Activated T-cell treated with anti-CD3 and anti-CD28 coated beads, Interleukin-2, amount 50 U/mL, for 72 hours (primary cell): ENCODE measurements at places on chromosomes 11 and 22.

- DNase-seq: no peak
Observed at GRCh38 chr11:10164621-10165020, 129.4 kb downstream of the SBF2 start.

- no peak for DNase-seq
Observed at GRCh38 chr22:38565441-38565840, 4.5 kb downstream of the DMC1 start.

DNA sequence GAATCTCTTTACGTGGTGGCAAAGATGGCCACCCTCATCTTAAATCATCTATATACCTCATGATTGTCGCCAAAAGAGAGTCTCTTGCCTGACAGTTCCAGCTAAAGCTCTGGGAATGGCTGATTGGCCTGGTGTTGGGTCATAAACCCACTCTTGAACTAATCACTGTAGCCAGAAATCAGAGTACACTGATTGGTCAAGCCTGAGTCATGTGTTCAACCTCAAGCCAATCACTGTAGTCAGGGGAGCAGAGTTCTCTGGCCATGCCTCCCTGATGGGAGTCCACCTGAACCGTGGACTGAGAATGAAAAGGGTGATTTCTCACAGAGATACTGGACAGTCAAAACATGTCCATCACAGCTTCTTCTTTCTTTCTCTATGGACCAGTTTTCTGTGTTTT, 45.8 kb downstream of the RCN1 start:
- DNase-seq: no peak

DNA sequence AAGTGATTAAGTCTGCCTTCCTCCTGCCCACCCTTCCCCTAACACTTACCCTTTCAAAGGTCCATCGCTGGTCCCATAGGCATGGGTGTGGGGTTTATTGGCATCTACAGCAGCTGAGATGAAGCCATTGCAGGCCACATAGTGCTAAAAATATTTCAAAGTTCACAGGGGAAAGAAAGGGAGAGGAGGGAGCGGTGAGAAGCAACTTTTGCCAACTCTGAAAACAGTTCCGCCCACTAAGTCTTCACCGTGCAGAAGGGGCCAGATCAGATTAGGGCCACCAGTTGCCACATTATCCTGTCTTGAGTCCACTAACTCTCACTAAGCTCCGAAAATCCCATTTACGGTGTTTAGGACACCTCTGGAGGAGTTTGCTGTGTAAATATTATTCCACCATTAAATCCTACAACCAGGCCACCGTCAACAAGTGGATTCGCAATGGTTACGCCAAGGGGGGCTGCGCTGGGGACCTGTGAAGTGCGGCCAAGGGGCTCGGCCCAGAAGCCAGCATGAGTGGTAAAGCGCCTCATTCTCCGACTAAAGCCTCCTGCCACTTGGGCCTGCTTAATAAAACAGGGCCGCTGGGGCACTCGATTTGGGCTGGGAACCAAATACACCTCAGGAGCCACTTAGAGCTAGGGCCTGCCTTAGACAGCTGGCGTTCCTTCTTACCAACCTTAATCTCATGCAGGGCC, 534.9 kb downstream of the MIAT start:
- no peak for DNase-seq

GRCh38 chr11:7457211-7457610, 28.1 kb upstream of the OLFML1 start:
- no peak for DNase-seq

GRCh38 chr22:46881373-46882118, 119.1 kb downstream of the TBC1D22A start:
- no peak for DNase-seq

DNA sequence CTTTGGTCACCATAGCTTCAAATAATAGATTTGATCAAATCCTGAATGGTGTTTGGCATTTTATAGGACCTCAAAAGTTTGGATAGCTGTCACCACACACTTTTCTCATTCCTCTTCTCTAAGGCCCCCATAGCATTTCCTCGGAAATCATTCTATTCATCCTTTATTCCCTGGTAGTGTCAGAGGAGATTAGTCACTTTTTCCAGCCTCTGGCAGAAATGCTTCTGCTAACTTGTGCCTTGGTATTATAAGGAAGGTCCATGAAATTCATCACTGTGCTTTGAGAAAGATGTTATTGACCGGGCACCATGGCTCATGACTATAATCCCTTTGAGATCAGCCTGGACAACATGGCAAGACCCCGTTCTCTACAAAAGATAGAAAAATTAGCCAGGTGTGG, 19.7 kb upstream of the NUP160 start:
- no peak for DNase-seq
